Type B pancreatic cell (in vitro differentiated cells): ENCODE measurements at places on chromosomes 5 and 9.

GRCh38 chr5:156380848-156381247, 53.9 kb downstream of the SGCD start:
- DNase-seq, result no peak

DNA sequence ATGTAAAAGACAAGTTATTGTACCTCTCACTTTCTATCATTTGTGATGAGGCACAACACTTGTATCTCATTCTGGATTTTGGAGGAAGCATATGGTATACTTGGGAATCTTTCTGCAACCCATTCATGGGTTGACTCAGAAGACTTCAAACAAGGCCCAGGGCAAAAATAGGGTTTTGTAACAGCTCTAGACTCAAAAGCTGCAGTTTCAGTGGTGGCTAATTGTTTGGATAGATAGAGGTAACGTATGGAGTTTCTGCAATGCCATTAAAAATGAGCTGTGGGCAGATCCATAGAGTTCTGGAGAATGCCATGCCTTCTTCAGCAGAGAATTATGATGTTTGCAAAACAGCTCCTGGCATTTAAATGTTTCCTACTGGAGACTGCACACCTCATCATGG, 279.6 kb upstream of the VLDLR start:
- DNase-seq, result no peak

- DNase-seq, result no peak
Measured at GRCh38 chr9:121071370-121071755, 3.4 kb upstream of the CNTRL start.

DNA sequence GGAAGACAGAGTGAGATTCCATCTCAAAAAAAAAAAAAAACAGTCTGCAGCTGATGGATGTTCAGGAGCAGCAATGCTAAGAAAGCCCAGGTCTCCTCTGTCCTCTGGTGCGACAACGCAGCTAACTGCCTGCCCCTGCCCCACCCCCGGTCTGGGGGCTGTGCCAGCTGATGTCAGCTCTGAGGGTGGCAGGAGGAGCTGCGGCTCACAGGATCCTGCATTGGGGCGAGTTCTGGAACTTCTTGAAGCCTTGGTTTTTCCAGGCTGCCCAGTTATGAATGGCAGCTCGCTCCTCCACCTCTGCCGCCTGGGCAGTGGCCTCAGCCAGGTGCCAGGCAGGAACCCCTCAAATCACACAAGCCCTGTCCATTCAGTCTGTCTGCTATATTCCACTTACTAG, 113.5 kb downstream of the ROR2 start:
- DNase-seq, result no peak

- DNase-seq, result no peak
Measured at GRCh38 chr5:80234116-80234948, 21.5 kb downstream of the SERINC5 start.

- DNase-seq, result no peak
Measured at GRCh38 chr9:128073253-128073886, 5.3 kb downstream of the SLC25A25 start.

DNA sequence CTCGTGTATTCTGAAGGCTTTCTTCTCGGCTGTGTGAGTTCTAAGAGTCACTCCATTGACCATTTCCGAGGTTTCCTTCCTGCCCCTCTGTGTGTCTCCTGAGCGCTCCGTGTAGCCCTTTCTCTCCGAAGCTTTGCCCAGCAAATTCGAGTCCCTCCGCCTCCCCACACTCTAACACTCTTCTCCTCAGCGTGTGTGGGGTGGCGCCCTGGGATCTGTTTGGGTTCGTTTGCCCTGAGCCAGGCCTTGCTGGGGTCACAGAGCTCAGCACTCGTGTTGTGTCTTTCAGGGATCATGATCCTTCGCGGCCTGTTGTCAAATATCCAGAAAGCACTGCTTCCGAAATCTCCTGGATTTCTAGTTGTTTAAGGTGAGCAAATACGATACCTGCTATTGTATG, 5.6 kb upstream of the PAEP start:
- DNase-seq, result peak; percentile 48

- DNase-seq, result no peak
Measured at GRCh38 chr5:59479086-59479485, 414.4 kb downstream of the PDE4D start.

DNA sequence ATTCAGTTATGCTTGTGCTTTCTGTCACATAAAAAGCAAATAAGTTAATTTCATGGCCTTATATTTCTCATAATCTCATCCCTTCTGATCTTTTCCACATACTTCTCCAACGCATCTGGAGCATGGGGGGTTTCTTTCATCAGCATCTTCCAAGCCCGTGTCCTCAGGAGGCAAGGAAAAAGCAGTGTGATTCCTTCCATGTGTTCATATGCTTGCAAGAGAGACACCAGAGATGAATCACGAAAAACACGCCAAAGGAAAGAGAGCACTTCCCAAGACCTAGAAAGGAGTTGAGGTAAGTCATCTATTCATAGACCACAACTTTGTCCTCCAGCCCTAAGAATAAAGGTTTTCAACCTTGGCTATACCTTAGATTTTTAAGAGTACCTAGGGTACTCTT, 26.0 kb upstream of the SVEP1 start:
- no peak for DNase-seq

DNA sequence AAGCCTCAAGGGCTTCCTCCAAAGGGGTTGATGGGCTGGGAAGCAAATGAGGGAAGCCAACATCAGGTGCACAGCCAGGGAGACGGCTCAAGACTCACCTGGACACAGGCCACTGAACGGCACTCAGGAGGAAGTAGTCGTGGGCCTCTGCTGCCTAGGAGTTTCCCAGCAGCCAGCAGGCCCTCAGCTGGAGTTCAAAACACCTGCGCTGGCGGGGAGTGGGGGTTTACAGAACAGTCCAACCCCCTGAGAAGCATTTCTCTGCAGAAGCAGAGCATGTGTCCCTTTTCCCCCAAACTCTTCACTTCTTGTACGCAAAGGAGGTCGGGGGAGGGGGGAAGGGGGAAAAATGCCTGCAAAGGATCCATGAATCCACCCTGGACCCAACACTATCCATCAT, 2.3 kb downstream of the WHRN start:
- no peak for DNase-seq

- DNase-seq, result no peak
Measured at GRCh38 chr5:94180761-94181160, 437.6 kb downstream of the KIAA0825 start.

GRCh38 chr9:84513473-84513872, 156.1 kb upstream of the NTRK2 start:
- DNase-seq, result no peak

DNA sequence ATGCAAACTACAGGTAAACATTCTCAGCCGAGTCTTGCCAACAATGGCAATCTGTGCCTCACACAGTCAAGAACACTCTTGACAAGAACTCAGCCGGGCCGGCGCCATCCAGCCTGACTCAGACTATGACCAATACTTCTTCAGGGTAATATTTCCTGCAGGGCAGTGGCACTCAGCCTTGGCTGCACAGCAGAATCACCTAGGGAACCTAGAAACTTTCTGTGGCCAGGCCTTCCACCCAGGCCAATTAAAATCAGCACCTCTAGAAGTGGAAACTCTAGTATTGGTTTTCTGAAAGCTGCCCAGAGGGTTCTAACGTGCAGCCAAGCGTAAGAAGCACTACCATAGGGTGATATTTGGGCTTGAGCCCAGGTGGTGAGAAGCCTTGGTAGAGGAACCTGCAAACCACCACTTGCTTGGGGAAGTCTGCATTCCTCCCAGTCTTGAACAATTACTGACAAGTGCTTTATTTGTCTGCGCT, 120.6 kb downstream of the TTLL11 start:
- no peak for DNase-seq

- no peak for DNase-seq
Measured at GRCh38 chr9:14087576-14087975, 226.4 kb downstream of the NFIB start.

GRCh38 chr5:169801781-169802180, 164.7 kb downstream of the DOCK2 start:
- DNase-seq, result no peak

- DNase-seq, result no peak
Measured at GRCh38 chr5:58040846-58041245, 419.0 kb downstream of the PLK2 start.

DNA sequence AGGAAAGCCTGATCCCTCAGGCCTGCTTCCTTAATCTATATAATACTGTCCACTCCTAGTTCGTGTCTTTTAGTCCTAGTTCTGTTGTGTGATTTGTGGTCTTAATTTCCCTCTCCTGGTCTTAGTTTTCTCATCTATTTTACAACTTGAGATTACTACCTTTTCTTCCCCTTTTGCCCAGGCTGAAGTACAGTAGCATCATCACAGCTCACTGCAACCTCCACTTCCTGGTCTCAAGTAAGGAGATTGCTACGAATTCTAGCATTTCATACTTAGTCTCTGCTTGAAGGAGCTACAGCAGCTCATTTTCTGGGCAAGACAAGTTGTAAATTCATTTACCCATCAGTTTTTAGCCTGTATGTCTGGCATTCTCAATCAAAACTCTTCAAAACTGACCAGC, 5.5 kb downstream of the TRIM32 start:
- no peak for DNase-seq

DNA sequence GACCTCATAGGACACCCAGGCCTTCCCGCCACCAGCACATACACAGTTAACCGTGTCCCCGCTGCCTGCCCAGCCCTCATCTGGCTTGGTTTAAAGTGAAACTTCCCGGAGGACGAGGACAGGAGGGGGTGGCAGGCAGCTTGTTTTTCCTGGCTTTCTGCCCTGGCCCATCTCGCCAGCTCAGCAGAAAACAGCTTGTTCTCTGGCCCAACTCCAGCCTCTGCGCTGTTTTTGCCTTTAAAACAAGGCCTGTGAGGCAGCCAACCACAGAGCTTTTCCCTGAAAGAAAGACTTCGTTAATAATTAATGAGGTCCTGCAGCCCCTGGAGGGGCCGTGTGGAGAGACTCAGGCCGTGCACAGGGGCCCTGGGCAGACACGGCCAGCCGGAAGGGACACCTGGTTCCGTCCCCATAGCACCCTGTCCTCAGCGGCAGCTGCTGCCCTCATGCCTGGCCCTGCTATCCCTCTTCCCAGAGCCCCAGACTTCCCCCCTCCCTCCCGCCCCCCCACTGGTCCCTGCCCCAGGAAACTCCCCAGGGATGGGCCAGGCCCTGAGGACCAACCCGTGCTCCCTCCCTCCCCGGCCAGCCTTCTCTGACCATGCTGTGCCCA, 108.7 kb downstream of the RXRA start:
- peak; percentile 83 for DNase-seq

- no peak for DNase-seq
Measured at GRCh38 chr5:88558366-88558765, 289.7 kb upstream of the TMEM161B start.

GRCh38 chr5:177357146-177357458, 622 bp upstream of the RGS14 start:
- no peak for DNase-seq

DNA sequence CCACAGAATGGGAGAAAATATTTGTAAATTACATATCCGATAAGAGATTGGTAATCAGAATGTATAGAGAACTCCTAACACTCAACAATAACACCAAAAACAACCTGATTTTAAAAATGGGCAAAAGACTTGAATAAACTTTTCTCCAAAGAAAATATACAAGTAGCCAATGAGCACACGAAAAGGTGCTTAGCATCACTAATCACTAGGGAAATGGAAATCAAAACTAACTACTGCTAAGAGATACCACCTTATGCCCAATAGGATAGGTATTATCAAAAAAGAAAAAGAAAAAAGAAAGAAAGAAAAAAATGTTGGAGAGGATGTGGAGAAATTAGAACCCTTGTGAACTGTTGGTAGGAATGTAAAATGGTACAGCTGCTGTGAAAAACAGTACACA, 212.1 kb downstream of the TLR4 start:
- DNase-seq, result no peak

GRCh38 chr5:54673523-54674225, 156.1 kb downstream of the SNX18 start:
- no peak for DNase-seq

- peak; percentile 89 for DNase-seq
Measured at GRCh38 chr5:171418316-171418981, 998 bp upstream of the FGF18 start.

DNA sequence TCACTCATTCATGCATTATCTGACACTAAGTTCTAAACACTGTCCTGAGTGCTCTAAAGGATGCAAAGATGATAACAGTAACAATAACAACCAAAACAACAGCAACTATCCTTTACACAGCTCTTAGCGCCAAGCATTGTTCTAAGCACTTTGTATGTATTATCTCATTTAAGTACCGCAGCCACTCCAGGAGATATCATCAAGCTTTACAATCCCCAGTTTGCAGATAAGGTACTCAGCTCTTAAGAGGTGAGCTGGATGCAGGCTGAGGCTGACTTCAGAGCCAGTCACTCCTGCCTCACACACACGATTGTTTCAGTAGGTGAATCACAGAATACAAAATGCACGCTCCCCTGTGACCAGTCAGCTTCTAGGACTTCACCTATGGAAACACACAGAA, 141.8 kb downstream of the PAX5 start:
- DNase-seq, result no peak

DNA sequence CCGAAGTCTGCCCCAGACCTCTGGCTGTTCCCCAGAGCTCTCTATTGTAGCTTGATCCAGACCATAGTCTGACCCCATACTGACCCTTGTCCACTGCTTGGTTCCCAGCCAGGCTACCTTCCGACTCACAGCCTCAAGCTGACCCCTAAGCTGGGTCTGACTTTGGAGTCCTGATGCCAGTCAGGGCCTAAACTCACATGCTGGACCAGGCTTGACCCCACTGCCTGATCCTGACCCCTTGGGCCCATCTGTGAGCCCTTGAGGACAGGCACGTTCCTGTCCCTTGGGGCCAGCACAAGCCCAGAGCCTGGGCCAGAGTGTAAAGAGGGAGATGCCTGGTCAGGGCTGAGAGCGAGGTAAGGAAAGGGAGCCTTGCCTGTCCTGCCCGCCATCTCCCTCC, 32.7 kb upstream of the ENHO start:
- no peak for DNase-seq

- DNase-seq, result peak; percentile 67
Measured at GRCh38 chr9:75891277-75891741, 836 bp downstream of the PCSK5 start.

- no peak for DNase-seq
Measured at GRCh38 chr9:14222149-14222835, 91.6 kb downstream of the NFIB start.

- DNase-seq, result no peak
Measured at GRCh38 chr9:91879231-91879630, 70.8 kb downstream of the ROR2 start.

GRCh38 chr9:33687779-33688178, 107.6 kb upstream of the PRSS3 start:
- DNase-seq, result no peak
